ENCODE measurements at places on chromosomes 11 and 22.

DNA sequence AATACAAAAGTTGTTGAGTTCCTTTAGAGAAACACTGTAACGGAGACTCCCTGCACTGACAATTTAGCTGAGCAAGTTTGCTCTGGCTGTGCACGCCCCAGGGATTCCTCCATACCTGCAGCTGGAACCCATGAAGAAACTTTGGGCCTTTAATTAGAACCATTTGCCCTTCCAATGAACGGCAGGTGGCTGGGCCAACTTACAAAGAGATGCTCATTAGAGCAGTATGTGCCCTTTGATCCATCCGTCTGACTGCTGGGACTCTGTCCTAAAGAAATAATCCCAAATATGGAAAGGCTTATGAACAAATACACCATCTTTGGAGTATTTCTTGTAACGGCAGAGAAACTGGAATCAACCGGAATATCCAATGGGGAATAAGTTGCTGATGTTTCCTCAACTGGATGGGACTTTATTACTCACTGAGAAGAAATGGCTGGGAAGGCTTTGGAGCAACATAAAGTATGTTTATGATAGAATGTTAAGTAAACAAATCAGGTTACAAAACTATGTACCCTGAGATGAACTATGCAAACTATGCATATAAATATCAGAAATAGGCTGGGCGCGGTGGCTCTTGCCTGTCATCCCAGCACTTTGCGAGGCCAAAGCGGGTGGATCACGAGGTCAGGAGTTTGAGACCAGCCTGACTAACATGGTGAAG, 24.4 kb upstream of the FBLN1 start:
- DNase-seq = no peak

DNA sequence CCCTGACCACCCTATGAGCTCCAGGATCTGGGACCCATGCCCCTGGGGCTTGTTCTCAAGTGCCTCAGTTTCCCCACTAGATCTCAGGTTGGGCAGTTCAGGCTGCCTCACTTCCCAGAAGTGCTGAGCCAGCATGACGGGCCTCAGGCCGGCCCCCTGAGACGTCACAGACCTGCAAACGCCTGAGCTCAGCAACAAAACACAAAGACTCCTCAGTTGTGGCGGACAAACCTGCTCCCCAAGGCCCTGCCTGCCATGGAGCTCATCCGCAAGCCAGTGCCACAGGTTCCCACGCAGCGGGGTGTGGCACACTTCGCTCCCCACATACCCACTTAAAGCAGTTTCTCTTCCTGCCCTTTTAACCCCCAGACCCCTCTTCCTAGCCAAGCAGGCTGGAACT, 45.2 kb downstream of the NECTIN1 start:
- no peak for DNase-seq

DNA sequence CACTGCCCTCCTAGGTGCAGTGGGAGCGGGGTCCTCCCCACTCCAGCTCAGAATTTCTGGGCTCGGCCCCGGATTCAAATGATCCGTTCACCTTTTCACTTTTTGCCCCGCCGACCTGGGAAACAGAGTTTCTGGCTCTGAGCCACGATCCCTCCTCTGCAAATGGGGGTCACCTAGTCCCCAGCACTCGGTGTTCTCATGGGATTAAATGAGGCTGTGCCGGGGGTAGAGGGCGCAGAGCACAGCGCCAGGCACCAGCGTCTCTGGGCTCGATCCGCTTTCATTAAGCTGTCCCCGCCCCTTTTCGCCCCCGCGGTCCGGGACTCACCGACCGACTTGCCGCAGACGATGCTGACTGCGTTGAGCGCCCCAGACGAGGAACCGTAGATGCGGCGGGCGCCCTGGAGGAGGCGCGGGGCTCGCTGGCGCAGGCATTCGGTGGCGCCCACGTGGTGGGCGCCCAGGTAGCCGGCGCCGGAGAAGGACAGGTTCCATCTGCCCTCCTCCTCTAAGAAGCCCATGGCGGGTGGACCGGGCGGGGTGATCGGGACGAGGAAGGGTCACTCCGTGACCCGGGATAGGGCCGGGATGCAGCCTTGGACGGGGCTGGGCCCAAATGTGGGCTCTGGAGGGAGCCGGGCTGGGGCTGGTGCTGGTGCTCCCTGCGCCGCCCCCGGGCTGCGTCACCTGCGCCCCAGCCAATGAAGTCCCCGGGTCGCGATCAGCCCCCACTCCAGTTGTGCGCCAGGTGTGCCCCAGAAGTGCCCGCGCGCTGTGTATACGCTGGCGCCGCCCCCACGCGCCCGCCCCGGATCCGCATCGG, at the start of gene PNPLA5:
Gene PNPLA5 (minus strand): TSS at position 654 of the 823 bp plus-strand sequence. CDS start 133 bp downstream, at position 521.
- no peak for DNase-seq

- no peak for DNase-seq
These were observed 193.4 kb upstream of the KIRREL3 start for GRCh38 chr11:127193950-127194349.

Data from caudate nucleus (tissue), 63 donors.